D341Med (cell line): ENCODE measurements at places on chromosomes 13 and 19.

GRCh38 chr13:23852351-23852750, 36.8 kb downstream of the MIPEP start:
- DNase-seq, result no peak

GRCh38 chr19:18635831-18636182, 1.0 kb upstream of the KLHL26 start:
- no peak for DNase-seq

- no peak for DNase-seq
Measured at GRCh38 chr13:26983543-26984320, 187.9 kb downstream of the USP12 start.

- no peak for DNase-seq
Measured at GRCh38 chr13:102035969-102036368, 365.9 kb downstream of the FGF14 start.

- DNase-seq, result no peak
Measured at GRCh38 chr19:21410166-21410565, 13.2 kb downstream of the ZNF493 start.

- DNase-seq, result no peak
Measured at GRCh38 chr19:41887711-41888382, 4.9 kb downstream of the ARHGEF1 start.

DNA sequence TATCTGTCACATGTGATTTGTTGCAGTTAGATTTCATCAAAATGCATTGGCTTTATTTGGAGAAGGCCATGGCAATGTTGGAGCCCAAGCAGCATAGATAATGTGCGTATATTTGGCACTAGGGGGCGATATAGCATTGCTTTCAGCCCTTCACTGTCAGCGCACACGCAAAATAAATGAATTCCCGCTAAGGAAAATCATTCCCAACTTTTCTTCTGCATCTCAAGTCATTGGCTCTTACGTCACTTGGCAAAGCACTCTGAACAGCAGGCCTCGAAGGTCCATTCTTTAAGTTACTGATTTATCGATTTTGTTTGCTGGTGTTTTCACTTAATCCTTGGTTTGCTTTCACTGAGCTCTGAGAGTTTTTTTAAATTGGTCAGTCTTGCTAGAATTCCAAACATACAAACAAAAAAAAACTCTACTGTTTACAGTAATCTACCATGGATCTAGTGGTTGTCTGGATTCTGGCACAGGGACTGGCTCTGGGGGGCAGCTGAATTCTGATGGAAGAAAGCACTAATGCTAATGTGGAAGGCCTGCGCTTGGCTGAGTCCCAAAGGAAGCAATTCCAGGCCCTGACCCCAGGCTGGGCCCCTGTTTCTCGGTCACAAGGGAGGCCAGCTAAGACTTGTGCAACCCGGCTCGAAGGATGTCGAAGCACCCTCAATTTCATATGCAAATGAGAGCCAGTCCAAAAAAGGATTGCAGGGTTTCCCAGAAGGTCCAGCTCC, 97.7 kb upstream of the IPO5 start:
- DNase-seq, result peak; percentile 69

GRCh38 chr13:113851826-113852535, 11.9 kb downstream of the GAS6 start:
- DNase-seq, result peak; percentile 31

DNA sequence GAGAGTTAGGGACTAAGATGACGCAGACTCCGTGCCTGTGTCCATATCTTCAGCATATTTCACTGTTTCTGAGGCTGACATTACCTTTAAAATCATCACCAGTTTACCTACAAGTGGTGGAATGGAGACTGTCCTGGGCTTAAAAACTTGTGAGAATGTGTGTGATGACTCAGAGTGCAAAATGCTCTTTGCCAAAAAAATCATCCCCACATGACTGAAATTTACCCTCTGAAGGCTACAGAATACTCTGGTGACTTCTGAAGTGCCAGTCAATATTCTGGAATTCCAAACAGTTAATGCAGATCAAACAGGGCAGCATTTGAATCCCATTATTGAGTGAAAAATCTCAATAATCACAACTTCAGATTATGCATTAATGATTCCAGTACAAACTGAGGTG, 901.4 kb downstream of the EFNB2 start:
- DNase-seq, result no peak

- no peak for DNase-seq
Measured at GRCh38 chr13:41931337-41931736, 29.6 kb downstream of the VWA8 start.

GRCh38 chr13:73179650-73180274, 121.0 kb downstream of the KLF5 start:
- DNase-seq, result no peak

DNA sequence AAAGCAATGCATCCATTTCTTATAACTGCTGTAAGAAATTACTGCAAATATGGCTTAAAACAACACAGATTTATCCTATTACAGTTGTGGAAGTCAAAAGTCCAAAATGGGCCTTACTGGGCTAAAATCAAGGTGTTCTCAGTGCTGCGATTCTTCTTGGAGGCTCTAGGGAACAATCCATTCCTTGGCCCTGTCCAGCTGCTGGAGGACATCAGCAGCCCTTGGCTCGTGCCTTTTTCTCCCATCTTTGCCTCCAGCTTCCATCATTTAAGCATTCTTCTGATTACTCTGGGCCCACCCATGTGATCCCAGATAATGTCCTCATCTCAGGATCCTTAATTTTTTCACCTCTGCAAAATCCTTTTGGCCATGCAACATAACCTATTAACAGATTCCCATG, 607.1 kb downstream of the DCT start:
- DNase-seq, result no peak

GRCh38 chr13:108212886-108213285, 2.5 kb downstream of the LIG4 start:
- no peak for DNase-seq

DNA sequence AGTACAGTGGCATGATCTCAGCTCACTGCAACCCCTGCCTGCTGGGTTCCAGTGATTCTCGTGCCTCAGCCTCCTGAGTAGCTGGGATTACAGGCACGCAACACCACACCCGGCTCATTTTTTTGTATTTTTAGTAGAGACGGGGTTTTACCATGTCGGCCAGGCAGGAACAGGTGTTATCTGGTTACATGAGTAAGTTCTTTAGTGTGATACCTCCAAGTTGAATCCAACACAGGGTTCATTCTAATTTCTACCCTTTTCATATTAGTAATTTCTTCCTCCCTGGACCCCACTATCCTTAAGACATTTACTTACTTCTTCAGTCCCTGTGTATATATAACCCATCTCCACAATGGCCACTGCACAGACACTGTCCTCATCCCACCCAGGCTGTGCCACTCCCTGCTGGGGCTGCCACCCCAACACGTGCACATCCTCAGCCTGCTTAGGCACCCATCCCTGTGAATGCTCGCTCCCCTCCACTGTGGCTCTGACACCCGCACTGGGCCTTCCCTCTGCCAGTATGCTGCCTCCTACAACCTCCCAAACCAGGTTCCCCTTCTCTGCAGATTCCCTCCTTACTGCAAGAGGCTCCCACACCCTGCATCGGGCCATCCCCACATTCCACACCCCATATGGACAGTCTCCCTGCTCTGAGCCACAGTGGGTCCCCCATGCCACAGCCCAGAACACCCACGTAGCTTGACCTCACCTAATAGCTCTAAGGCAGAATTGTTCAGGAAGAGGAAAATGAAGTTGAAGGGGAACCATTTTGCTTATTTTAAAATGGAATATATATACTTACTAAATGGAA, 147.1 kb downstream of the TBC1D4 start:
- no peak for DNase-seq

DNA sequence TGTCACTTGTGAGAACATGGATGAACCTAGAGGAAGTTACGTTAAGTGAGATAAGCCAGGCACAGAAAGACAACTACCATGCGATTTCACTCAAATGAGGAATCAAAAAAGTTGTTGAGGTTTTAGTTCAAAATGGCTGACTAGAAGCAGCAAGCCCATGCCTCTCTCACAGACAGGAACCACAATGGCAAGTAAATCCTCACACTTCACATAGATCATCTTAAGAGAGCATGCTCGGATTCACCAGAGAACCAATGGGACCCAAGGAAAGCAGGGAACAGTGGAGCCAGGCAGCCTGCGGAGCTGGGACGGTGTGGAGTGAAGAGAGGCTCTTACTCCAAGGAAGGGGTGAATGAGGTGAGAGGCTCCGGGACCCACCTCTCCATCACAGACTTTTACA, 581.0 kb downstream of the UQCRFS1 start:
- no peak for DNase-seq

DNA sequence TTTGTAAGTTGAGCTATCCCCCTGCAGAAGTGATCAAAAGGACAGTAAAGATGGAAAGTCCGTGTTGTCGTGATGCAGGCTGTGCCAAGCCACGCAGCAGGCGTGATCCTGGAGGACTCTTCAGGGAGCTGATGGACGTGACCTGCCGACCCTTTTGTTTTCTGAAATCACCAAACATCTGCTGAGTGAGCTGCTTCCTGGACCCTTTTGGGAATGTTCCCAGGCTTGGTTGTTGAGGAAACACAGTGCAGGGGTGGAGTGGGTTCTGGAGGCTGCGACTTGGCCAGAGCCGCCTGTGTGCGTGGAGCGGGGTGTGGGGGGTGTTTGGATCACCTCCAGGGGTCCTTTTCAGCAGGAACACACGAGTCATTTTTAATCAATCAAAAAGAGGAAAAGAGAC, 15.4 kb upstream of the CPAMD8 start:
- DNase-seq, result no peak

DNA sequence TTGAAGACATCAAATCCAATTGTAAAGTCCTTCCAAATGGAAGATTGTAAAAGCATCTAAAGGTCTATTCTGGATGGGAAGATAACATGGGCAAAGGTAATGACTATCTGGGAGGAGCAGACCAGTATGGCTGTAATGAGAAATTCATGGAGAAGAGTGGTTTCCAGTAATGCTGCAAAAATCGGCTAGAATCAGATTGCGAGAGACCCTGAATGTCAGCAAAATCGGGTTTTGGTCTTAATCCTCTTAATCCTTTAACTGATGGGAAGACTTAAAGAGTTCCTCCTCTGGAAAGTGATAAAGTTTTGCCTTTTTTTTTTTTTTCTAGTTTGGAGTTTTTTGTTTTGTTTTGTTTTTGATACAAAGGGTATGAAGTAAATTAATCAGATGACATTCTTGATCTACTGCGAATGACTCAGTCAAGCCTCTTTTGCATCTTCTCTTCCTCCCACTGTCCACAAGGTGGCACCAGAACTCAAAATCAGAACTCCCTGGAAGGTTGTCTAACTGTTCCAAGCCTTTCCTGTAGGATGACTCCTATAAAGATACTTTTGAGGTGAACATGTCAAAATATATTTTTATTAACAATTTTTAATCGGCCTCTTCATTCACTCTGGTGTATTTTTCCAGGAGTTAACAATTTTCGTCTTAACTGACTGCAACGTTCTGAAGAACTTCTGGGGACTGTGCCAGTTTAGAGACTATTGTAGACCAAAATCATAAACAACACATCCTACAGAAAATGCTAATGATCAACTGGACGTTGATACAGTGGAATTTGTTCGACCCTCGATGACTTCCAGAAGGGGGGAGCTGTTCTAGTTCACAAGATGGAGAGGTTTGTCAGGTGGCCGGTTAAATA, 213.3 kb upstream of the MIR17HG start:
- DNase-seq, result peak; percentile 59

GRCh38 chr13:45119469-45119990, 780 bp upstream of the GTF2F2 start:
- no peak for DNase-seq

- peak; percentile 36 for DNase-seq
Measured at GRCh38 chr19:4816202-4816949, 15.1 kb downstream of the TICAM1 start.

GRCh38 chr13:80168089-80168850, 172.7 kb downstream of the SPRY2 start:
- no peak for DNase-seq

GRCh38 chr13:26541678-26542568, 15.6 kb upstream of the WASF3 start:
- DNase-seq, result peak; percentile 43

DNA sequence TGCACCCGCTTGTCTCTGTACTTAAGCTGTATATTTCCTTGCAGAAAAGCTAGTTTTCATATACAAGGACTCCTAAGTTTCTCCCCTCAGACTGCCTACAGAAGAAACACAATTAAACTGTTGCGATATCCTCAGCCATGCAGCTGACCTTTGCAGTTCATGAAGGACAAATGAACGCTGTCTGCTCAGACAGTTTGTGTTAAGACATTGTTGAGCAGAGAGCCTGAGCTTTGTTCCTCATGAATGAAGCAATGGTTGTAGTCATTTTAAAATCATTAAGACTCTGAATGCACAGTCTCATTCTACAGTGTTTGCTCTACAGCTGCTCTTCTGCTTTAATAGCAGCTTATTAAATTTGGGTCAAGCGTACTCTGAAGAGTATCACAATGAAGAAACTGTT, 23.2 kb upstream of the MAB21L1 start:
- DNase-seq, result no peak

DNA sequence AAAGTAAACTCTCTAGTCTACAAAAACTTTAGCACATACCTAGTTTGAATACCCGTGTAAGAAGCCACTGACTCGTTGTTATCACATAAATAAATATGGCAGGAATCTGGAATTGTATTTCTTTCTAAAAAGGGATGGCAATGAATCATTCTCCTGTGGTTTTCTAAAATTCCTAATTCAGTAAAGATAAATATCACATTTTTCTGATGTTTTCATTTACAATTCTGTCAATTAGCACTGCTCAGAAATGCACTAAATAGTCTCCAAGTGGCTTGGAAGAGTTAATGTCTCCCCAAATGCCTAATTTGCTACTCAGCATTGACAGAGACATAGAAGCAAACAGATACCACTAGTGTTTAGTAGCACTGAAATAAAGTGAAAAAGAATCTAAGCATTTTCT, 547.7 kb upstream of the SLITRK1 start:
- DNase-seq, result no peak

- no peak for DNase-seq
Measured at GRCh38 chr13:86447479-86447878, 648.3 kb upstream of the SLITRK6 start.

DNA sequence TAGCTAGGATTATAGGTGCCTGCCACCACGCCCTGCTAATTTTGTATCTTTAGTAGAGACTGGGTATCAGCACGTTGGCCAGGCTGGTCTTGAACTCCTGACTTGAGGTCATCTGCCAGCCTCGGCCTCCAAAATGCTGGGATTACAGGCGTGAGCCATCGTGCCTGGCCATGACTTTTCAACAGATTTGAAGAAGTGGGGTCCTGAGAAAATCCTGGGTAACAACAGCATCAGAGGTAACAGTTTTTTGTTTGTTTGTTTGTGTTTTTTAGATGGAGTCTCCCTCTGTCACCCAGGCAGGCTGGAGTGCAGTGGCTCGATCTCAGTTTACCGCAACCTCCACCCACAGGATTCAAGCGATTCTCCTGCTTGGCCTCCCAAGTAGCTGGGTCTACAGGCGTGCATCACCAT, 3.7 kb downstream of the JUNB start:
- no peak for DNase-seq

GRCh38 chr13:107139006-107139405, 571.1 kb upstream of the ARGLU1 start:
- DNase-seq, result no peak

DNA sequence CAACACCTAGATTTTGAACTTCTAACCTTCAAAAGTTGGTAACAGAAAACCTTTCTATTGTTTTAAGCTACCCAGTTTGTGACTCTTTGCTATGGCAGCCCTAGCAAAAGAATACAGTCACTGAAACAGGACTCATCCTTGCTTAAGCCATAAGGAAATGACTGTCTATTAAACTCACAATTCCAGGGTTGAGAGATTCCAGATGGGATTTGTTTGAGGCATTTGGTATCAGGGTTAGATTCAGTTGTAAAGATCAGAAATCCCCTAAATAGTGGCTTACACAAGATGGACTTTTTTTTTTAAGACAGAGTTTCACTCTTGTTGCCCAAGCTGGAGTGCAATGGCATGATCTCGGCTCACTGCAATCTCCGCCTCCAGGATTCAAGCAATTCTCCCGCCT, 41.1 kb upstream of the RGCC start:
- no peak for DNase-seq

GRCh38 chr13:52760077-52760476, 20.5 kb upstream of the CNMD start:
- no peak for DNase-seq
